ENCODE measurements at places on chromosomes 6 and 20.

GRCh38 chr6:52499681-52500236 lies 77.1 kb downstream of the TRAM2 start:
- no peak for DNase-seq

DNA sequence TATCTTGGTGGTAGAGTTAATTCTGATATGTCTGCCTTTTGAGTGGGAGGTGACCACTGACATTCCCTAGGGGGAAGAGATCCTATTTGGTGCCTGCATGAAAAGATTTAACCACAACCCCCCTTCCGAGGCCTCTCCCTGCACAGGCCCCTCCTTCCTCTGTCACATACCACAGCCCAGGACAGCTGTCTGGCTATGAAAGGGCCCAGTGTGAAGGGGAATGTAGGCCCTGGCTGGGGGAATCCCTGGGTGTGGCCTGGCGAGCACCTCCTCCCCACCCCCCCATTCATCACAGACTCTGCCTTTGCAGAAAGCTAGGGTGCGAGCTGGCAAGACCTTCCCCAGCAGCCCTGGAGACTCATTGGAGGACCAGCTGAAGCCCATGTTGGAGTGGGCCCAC lies 27.4 kb upstream of the MAPRE1 start:
- DNase-seq = no peak

GRCh38 chr6:114739656-114740055 lies 396.8 kb upstream of the HS3ST5 start:
- DNase-seq = no peak

DNA sequence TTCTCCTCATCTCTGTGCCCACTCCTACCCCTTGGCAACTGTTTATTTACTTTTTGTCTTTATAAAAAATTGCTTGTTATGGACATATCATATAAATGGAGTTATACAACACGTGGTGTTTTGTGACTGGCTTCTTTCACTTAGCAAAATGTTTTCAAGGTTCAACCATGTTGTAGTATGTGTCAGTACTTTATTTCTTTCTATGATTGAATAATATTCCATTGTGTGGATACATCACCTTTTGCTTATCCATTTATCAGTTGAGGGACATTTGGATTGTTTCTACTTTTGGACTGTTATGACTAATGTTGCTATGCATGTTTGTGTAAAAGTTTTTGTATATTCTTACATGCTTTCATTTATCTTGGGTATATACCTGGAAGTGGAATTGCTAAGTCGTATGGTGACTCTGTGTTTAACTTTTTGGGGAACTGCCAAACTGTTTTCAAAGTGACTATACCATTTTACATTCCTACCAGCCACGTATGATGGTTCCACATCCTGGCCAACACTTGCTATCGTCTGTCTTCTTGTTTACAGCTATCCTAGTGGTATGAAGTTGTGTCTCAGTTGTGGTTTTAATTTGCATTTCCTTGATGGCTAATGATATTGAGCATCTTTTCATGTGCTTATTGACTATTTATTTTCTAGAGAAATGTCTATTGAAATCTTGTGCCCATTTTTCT lies 84.4 kb downstream of the SLX4IP start:
- DNase-seq = no peak

DNA sequence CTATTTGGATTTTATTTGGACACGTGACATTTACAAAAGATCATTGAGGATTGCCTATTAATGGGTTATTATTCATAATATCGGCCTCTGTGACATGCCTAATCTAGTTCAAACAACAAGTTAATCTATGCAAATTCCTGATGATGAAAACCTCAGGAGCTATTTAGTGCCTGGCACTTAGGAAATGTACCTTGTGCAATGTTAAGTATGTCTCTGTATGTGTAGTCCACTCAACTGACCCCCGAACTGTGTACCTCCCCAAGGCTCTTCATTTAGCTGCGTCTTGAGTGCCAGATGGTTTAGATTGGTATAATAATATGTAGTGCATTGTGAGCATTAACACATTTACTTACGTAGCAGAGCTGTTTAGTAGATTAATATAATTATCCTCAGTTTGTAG lies 6.9 kb downstream of the LAMA2 start:
- no peak for DNase-seq

DNA sequence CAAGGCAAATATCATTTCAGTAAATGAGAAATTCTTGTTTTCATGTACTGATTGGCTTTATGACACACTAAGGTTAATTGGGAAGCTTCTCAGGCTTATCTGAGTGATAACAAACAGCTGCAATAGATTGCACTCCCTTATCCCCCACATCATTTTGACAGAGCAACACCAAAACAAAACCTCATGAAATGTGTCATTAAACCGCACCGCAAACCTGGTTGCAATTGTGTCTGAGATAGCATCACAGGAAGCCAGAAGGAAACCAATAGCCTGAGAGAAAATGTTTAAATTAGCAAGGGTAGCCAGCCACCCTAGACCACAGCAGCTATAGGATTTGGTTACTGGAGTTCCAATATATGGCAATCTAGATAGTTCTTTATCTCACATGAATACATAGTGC lies 31.6 kb upstream of the LAMA4 start:
- no peak for DNase-seq

GRCh38 chr6:96723362-96723761 lies 113.9 kb downstream of the GPR63 start:
- no peak for DNase-seq

- DNase-seq = no peak
These were observed 61.3 kb downstream of the TRERF1 start for GRCh38 chr6:42390228-42390934.

GRCh38 chr6:82057846-82058554 lies 189.5 kb downstream of the IBTK start:
- DNase-seq = no peak

- no peak for DNase-seq
These were observed 9.5 kb upstream of the IGF2R start for GRCh38 chr6:159959165-159959975.

DNA sequence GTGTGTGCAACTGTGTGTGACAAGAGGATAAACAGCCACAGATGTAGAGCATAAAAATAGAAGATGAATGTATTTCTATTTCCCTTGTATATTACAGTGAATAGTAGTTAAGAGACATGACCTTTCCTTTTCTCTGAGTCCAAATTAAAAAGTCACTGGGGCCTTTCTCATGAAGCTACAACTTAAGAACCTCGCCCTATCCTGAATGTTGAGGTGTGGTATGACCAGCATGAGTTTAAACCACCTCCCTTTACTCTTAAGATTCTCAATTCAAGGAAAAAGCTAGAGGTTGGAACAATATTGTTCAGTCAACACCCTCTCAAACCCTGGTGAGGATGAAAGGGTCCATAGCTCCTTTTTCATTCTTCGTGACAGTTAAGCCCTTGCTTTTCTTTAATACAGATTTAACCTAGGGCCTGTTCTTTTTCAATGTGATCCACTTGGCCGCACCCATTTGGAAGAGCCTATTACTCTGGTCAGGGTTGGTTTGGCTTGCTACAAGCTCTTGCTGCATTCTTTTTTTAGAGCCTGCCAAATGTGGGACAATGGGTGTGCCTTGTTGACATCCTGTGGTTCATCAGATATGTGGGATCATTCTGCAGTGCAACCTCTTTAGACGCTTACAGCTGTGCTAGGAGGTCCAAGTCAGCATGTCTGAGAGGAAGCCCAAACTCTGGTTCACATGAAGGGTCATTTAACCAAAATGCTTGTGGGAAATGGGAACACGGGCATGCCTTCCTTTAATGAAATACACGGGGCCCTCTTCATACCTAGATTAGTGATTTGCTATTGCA lies 290.0 kb downstream of the HAO1 start:
- DNase-seq = no peak

DNA sequence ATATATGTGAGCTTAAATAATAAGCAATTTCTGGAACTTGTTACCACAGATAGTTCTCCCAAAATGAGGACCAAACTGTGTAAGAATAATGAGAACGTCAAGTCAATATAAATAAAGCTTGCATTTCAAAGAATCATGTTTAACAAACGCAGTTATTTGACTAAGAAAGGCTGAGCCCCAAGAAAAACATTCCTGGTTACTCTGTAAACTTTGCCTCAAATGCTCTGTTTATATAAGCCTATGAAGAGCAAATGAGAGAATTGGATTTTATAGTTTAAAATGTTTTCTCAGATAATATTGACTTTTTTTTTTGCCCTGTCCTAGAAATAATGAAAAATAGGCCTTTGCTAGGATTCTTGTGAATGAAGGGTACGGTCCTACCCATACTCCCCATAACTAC lies 81.3 kb downstream of the C6orf52 start:
- DNase-seq = no peak

DNA sequence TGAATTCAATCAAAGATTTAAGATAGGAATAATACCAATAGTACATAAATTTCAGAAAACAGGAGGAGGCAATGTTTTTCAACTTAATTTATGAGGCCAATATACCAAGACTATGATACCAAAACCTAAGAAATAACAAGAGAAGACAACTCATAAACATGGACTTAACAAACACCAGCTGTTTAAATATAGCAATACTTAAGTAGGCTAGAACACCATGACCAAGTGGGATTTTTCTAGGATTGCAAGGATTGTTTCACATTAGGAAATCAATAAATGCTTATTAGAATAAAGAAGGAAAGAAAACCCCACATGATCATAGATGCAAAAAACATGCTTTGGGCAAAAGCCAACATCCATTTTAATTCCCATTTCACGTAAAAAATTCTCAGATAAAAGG lies 355.1 kb downstream of the EPM2A start:
- DNase-seq = no peak

DNA sequence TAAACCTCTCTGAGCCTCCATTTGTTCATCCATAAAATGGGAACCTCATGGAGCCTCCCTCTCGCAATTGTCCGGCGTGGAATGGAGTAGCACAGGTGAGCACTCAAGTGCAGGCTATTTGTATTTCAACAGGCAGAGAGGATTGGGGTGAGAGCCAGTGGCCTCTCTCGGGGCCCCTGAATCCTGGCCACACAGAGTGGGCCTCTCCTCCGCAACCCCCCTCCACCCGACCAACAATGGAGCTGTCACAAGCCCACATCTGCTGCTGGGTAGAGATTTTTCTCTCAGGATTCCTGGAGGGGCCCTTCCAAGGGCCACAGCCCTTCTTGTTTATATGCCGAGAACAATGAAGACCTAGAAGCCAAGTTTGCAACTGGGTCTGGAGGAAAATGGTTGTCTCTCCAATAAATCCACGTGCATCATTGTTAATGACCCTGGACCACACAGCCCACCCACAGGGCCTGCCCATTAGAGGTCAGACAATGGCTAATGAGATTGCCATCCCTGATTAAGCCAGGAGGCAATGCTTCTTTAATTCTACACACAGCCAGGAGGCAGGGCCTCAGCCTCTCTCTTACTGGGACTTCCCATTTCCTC lies 233.0 kb downstream of the ANKRD60 start:
- no peak for DNase-seq

GRCh38 chr6:139581485-139581865 lies 207.0 kb upstream of the CITED2 start:
- no peak for DNase-seq

DNA sequence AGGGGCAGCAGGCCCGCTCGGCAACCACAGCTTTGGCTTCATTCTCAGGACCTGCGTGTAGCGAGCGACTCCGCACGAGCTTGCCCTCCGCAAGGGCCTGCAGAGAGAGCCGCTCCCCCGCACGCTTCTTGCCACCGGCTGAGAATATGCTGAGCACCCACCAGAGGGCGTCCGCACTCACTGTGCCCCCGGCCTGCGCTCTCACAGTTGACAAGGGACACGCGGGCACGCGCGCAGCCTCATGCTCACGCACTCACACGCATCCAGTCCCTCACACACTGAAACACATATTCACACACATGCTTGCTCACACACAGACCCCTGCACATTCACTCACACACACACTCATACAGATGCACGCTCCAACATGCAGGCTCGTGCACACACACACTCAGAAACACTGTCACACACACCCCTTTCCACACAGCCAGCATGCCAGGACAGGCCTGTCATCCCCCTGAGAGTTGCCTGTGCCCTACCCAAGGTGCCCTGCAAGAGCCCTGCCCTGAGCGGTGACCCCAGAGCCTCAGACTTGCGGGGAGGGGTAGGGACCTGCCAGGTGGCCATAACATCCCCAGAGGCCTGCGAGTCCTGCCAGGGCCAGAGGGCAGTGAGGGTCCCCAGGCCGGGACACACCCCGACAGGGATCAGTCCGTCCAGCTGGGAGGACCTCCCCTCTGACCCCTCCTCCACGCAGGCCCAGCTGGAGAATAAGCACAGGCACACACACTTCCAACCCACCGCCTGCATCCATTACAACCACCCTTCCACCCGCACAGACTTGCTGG lies 174.1 kb downstream of the BMP7 start:
- no peak for DNase-seq

DNA sequence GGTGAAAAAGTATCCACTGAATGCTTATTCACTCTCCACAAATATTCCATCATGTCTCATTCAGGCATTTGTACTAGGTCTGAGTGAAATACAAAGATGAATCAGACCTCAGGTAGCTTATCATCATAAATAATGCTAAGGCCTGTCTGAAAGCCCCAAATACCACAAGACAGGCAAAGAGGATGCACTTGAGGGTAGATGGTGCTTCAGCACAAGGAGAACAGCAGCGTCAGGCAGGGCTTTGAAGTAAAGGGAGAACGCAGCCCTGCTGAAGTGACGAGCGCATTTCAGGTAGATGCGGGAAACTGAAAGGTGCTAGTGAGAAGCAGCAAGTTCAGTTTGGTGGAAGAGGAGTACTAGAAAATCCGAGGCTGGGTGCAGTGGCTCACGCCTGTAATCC lies 38.7 kb downstream of the MAP3K5 start:
- DNase-seq = no peak

- DNase-seq = no peak
These were observed 47.1 kb upstream of the FOXQ1 start for GRCh38 chr6:1264619-1265445.

- DNase-seq = no peak
These were observed 5.3 kb downstream of the HLA-B start for GRCh38 chr6:31351401-31352309.
